Brain microvascular endothelial cell (primary cell): ENCODE measurements at places on chromosomes 5 and 9.

DNA sequence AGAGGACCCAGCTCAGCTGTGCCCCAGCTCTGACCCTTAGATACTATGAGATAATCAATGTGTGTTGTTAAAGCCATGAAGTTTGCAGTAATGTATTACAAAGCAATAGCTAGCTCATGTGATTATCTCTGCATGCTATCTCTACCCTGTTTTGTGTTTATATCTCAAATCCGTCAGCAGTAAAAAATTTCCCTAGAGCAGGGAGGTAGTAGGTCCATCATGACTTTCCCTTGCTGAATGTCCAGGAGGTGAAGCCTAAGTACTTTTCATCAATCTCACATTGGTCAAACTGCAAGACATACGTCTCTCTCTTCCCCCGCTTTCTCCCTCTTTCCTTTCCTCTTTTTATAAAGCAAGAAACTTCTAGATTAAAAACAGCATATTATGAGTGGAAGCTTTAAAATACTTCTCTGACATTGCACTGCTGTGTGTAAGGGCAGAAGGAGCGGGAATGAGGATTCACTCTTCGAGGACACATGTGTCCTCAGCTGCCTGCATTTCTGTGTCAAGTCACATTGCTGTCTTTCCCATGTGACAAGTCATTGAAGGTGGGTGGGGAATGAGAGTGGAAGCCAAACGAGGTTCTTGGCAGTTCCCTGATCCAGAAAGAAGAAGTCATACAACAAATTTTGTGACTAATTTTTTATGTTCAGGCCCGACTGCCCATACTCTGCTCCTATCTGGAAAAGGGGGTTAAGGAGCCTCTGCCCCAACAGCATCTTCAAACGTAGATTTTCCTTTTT is 93.1 kb upstream of the RETREG1 start:
- no peak for DNase-seq

DNA sequence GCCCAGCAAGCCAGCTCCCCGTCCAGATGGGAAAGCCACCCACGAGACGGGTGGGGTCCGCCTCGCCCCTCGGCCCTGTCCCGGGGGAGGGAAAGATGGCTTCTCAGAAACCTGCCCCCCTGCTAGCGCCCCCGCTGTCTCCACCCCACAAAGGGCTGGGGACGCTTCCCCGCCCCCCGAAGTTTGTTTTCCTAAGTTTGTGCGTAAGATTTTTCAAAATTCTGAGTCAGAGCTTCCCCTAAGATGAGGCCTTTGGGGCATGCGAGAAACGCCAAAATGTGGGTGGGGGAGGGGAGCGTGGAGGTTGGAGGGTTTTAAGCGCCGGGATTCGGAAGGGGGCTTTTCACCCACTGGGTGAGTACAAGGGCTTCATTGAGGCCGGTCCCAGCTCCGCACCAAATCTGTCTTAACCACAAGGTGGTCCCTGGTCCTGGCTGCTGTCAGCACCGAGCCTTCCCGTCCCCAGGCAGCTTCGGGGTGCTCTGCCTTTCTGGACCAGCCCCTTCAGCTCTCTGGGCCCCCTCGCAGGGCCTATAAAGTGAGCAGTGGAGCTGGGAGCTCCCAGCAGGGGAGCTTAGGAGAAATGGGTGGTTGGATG is 32.3 kb downstream of the PRRX2 start:
- DNase-seq, result peak; percentile 45

DNA sequence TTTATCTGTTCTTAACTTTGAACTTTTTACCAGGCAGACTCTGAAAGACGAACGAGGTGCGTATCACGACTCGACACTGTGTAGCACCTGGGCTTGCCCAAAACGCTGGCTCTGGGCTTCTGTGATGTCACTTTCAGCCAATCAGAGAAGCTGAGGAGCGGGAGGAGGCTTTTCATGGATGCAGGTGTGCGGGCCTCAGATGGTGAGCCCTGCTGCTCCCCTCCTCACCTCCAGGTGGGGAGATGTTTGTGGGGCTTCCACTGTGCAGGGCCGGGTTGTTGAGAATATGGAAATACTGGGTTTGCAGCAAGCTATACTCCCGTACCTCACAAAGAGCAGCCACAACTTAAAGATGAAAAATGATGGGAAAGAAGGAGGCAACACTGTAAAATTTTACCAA is 246.3 kb downstream of the IRX2 start:
- DNase-seq, result no peak

DNA sequence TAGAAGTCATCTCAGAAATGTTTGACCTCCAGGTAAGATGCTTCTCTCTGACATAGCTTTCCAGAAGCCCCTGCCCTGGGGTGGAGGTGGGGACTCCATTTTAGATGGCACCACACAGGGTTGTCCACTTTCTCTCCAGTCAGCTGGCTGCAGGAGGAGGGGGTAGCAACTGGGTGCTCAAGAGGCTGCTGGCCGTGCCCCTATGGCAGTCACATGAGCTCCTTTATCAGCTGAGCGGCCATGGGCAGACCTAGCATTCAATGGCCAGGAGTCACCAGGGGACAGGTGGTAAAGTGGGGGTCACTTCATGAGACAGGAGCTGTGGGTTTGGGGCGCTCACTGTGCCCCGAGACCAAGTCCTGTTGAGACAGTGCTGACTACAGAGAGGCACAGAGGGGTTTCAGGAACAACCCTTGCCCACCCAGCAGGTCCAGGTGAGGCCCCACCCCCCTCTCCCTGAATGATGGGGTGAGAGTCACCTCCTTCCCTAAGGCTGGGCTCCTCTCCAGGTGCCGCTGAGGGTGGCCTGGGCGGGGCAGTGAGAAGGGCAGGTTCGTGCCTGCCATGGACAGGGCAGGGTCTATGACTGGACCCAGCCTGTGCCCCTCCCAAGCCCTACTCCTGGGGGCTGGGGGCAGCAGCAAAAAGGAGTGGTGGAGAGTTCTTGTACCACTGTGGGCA is 642 bp downstream of the CSF2 start:
- no peak for DNase-seq

- no peak for DNase-seq
These were observed 214.2 kb downstream of the ELAVL2 start for GRCh38 chr9:23611869-23612268.

DNA sequence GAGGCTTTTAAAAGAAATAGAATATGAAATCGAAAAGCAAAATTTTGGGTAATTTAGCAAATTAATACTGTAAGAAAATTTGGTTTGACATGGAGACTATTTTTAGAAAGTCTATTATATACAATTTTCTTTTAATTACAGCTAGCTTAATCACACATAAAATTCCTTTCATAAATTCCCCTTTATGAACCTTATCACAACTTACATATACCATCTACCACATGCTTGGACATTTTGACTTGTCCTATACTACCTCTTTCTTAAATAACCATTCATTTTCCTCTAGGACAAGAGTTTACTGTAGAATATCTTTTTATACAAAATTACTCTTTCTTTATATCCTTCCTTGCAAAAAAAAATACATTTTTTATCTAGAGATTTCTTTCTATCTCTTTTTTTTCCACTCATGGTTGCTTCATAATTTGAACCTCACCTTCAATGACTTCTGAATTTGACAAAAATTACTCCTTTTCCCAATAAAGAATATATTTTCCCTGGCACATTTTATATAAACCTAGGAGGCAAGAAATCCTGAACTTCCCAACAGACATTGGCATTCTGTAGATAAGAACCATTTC is 34.0 kb upstream of the SYK start:
- no peak for DNase-seq

- no peak for DNase-seq
These were observed 569.2 kb downstream of the PRR16 start for GRCh38 chr5:121033334-121033733.

- no peak for DNase-seq
These were observed 4.5 kb downstream of the SLC12A7 start for GRCh38 chr5:1107167-1108022.

GRCh38 chr5:107564931-107565372 is 105.8 kb downstream of the EFNA5 start:
- DNase-seq, result peak; percentile 40

DNA sequence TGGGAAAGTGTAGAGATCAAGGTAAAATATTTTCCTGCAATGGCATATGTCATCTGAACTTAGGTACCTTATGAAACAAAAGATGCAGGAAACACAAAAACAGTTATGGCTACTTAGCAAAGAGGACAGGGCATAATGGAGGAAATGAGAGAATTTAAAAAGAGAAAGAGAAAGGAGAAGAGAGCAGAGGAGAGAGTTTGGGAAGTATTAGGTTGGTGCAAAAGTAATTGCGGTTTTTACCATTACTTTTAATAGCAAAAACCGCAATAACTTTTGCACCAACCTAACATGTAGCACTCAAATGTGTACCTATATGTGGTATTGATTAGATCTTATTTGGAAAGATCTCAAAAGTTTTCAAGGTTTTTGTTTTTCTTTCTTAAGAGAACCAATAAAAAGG is 160.1 kb upstream of the ACTBL2 start:
- no peak for DNase-seq

DNA sequence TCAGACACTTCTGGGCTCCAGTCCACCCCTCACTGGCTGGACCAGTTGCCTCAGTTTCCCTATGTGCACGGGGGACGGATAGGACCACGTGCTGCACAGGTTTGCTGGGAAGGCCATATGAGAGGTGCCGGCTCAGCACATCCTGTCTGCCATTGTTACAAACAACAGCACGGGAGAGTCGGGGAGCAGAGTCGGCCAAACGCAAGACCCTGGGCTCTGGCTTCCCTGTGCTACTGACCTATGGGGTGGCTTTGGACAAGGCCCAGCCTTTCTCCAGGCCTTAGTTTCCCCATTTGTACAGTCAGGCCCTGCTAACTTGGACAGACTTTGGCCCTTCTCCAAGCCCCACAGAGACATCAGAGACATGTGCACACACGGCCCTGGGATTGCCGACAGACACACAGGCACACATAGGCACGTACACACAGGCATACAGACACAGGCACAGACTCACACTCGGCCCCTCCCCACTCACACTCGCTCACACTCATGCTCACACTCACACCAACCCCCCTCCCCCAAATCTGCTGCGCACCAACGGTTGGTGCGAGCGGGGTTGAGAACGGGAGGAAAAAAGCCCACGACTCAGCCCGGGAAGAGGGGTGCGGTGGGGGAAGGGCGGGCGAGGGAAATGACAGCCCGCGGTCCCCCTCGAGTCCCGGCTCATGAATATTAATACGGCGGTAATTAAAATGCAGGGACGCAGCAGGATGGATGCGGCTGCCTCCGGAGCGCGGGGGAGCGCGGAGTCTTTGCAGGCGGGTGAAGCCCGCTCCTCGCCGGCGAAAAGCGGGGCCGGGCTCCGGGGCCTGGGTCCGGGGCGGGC is 133.0 kb downstream of the C9orf50 start:
- DNase-seq, result peak; percentile 70

DNA sequence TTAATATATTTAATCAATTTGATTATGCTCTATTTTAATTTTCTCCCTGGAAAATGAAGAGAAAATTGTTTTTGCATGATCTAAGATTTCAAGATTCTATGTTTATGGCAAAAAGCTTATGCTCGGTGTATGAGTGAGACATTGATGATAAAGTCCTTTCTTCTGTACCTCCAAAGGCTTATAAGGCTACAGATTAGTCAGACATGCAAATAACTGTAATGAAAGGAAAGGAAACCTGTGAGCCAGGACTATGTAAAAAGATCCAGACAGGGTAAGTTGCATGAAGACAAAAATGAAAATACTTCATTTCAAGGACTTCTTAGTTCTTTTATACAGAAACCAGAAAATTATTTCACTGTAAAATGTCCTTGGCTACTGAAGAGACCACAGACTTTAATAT is 52.2 kb upstream of the EDIL3 start:
- peak; percentile 6 for DNase-seq

DNA sequence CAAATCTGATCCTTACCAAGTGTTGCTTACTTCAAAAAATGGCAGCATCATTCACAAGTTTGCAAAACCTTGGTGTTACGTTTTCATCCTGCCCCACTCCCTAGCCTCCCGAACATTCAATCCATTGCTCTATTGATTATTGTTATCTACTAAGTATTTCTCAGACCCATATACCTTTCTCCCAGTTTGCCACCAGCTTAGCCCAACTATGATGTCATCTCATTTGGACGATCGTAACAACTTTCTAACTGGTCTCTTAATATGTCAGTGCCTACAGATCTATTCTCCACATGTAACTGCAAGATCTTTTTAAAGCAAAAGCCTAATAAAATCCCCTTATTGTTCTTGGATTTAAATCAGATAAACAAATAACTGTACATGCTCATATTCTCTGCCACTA is 497.1 kb upstream of the EDIL3 start:
- DNase-seq, result no peak

GRCh38 chr9:120730654-120731514 is 16.6 kb upstream of the MEGF9 start:
- DNase-seq, result peak; percentile 87

GRCh38 chr9:19232823-19233194 is 2.3 kb downstream of the DENND4C start:
- DNase-seq, result peak; percentile 27

- DNase-seq, result no peak
These were observed 616.0 kb downstream of the RAB3C start for GRCh38 chr5:59198832-59199231.

- DNase-seq, result no peak
These were observed 220.3 kb downstream of the NR3C1 start for GRCh38 chr5:143182901-143183820.

GRCh38 chr9:125983681-125984080 is 236.5 kb downstream of the PBX3 start:
- no peak for DNase-seq

- no peak for DNase-seq
These were observed 52.9 kb upstream of the EXOC3 start for GRCh38 chr5:389891-390622.

DNA sequence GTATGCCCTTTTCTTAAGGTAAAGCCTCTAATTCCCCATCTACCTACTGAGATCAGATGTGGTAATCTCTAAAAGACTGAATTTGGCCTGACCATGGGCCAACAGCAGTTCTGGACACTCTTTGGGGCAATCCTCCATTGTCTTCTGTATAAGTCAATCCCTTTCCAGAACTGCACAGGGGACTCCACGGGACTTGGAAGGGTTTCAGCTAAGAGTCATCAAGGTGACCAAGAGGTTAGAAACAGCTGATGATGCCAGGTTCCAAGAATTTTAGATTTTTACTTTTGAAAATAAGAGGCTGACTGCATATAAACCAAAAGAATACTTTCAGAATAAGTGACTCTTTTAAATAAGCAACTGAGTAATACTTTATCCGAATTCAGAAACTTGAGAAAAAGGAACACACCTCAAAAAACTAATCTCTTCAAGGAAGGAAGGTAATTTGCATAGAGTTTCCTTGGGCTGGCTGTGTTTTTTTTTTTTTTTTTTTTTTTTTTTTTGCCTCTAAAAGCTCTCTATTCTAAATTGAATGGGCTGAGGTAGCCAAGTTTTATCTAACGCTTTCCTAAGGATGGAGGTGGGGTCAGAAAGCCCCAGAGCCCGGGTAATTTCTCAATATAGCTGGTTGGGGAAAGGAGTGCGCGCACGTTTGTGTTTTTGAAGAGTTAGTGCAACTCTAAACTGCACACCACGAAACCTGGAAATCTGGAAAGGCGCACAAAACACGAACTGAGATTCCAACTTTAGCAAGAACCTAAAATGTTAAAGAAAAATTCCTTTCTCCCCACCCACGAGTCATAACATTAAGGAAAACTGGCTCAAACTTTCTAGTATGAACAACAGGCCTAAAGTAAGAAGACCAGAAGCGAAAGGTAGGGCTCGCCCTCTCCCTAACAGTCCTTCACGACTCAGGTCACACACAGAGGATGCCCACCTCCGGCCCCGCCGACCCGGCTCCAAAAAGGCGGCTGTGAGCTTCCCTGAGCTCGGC is 1.3 kb downstream of the VCP start:
- peak; percentile 9 for DNase-seq

GRCh38 chr9:88722753-88723152 is 187.8 kb downstream of the NXNL2 start:
- DNase-seq, result no peak
